Ureter (tissue), 1 donor: ENCODE measurements at places on chromosomes 12 and 14. TPM values are rescaled to one million over a fixed set of nuclear protein-coding genes. Genes with fewer than 3 reads are reported as not detected.

DNA sequence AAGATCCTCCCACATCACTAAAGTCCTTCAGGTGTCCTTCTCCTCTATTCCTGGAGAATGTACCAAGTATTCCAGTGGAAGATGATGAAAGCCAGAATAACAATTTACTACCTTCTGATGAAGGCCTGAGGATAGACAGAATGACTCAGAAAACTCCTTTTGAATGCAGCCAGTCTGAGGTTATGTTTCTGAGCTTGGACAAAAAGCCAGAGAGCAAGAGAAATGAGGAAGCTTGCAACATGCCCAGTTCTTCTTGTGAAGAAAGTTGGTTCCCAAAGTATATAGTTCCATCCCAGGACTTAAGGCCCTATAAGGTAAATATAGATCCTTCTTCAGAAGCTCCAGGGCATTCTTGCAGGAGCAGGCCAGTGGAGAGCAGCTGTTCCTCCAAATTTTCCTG, 54.6 kb upstream of the HELB start:
- no peak for DNase-seq

- no peak for DNase-seq
Observed at GRCh38 chr14:88870777-88871176, 46.3 kb downstream of the TTC8 start.

DNA sequence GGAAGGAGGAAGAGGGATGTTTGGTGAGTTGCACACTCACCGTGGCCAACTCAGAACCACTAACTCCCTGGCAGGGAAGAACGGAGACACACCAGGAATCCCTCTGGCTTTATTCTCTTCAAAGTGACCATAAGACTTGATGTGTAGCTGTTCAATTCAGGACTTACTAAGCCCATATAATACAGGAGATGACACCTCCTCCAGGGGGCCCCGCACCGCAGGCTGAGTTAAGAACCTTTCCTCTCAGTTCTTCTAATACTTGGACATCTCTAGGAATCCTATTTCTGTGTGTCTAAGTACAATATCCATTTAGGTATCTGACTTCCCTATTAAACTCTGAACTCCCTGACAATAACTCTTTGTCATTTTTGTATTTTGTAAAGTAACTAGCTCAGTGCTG, 49.5 kb downstream of the DCAF4 start:
- no peak for DNase-seq

DNA sequence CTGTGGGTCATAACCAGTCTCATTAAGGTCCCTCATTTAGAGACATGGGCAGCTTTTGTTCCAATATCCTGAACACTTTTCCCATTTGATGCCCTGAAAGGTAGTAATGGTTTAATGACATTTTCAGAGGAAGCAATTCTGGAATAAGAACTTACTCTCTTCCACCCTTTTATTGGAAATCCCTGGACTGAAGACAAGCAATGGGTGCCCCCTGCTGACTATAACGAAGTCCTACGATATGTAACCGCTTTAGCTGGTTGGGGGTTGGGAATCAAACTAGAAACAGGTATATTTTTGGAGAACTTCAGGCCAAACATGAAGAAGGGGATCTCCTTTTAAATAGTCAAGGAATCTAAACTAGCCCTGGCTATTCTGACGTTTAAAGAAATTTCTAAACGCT, 20.5 kb downstream of the SARNP start:
- no peak for DNase-seq

DNA sequence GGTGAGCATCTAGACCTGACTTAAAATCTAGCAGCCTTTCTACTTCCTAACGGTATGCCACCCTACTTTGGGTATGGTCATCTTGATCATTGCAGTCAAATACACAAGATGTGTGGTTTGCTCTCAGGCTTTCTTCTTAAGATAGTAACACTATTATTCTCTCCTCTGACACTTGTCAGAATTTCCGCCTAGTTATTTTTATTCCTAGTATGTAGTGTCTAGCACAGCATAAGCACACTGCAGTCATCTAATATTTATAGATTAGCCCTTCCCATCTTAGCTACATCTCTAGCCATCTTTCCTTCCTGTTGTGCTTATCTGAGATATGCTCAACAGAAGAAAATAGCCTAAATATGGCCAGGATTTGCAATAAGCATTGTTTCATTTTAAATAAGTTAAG, 180.1 kb downstream of the C12orf50 start:
- no peak for DNase-seq

- no peak for DNase-seq
Observed at GRCh38 chr12:71476513-71476912, 36.9 kb downstream of the LGR5 start.

DNA sequence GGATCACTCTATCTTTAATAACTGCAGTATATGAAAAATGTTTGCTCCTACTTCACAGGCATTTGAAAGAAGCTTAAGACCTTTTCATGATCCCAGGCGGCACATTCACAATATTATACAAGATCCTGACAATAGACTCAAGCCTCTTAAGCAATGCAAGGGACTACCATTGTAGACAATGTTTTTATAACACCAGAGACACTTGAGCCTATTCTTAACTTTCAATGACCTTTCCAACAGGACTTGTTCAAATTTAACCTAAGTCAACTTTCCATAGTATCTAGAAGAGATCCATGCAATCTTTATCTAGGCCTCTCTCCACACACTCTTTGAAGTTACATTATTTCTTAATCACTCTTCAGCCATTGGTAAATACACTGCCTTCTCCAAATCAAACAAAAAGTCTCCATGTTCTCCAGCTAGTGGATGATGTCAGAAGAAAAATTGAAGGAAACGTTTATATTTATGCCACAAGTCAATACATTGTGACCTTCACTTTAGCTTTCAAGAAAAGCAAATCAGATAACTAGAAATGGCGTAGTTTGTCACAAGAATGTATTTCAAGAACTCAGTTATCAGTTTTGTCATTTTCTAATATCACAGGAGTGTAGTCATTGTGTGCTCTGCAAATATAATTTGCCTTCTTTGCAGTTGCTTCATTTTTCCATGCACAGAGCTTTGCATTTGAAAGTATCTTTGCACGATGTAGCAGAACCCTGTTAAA, 41.2 kb downstream of the PHLDA1 start:
- DNase-seq: no peak

DNA sequence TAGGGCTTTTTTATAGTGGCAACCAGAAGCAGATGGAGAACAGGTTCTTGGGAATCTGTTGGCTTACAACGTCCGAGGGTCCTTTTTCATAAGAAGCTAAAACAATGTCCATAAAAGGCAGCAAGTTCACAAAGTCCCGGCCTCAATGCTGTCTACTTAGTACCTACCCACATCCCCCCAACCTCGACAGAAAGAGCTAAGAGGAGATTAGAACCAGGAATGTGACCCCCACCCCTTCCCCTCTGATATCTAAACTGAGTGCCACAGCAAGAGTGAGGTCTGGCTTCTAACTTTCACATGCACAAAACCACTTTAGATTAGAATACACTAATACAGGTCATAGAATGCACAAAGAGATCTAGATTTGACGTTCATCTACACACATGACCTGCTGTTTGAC, 4.5 kb downstream of the DPF3 start:
- DNase-seq: no peak

DNA sequence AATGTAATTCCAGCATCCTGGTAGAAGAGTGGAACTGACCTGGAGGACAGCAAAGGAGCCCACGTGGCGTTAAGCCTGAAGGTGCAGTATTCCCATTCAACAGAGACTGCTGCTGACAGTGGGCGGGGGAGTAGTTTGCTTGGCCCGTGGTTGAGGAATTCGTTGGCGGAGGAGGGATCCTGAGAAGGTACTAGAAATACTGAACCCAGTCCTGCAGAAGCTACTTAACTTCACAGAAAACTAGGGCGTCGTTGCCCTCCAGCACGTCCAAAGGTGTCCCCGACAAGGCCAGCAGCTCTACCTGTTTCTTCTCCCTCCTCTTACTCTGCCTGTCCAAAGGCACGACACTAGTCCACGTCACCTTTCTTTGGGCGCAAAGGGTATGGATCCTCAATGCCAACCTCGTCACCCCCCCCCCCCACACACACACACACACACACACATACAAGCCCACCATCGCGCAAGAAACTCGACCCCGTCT, 303 bp downstream of the PUS7L start:
- DNase-seq: peak; percentile 46

- no peak for DNase-seq
Observed at GRCh38 chr12:57048423-57049118, 1.4 kb downstream of the MYO1A start.

DNA sequence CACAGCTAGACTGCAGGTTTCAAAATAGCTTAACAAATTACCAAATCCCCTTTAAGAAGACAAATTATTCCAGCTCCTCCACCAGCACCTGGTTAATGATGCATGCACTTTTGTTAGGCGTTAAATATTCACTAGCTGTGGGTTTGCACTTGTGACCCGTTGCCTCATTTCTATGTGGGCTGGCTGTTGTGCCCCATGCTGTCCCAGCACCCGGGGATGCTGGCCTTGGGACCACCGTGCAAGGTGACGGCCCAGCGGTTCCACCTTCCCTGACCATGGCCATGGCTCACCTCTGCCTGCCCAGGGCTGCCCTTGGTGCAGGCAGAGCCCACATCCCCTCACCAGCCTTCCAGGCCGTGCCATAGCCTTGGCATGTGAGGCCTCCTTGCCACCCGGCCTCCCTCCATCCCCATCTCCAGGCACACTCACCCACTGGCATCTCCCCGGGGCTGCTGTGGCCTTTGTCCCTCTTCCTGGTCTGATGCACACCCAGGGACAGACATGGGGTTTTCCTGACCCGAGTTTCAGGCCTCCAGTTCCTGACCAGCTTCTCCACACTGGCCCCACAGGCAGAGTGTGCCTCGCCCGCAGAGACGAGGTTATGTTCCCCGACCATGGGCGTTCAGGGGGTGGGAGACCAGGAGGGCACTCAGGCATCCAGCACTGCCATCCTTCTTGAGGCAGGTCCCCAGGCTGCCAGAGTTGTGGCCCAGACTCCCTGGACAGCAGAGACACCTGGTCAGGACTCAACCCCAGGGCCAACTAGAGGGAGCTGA, 20.3 kb upstream of the C14orf180 start:
- DNase-seq: no peak

DNA sequence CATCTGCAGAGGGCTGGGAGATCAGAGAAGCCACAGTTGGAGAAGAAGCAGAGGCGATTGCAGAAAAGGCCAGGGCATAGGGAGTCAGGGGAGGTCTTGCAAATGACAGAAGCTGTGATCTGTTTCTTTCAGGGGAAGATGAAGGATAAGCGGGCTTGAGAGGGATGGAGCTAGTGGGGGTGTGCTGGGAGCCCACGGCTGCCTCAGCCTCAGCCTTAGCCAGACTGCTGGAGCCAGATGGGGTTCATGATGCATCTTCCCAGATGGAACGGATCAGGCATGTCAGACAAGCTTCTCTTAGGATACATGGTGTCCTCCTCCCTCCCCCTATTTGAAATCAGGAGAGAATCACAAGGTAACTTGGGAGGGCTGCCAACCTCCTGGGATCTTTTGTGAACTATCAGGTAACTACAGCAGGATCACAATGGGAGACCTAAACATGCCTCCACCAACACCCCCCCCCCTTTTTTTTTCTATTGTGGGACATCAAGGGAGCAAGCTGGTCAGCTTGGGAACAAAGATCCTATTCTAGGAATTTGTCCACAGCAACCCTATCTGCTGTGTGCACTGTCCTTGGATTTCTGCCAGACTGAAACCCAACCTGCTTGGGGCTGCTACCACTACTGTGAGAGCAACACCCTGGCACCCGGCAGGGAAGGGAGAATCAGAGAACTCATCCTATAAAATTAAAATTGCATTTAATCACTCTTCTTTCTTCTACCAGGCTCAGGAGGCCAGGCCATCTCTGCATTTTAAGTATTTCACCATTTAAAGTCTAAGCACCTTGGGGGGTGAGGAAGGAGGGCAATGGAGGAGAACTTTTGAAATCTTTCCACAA, 10.7 kb upstream of the ATP2A2 start:
- DNase-seq: peak; percentile 67

GRCh38 chr12:12244341-12244740, 22.5 kb downstream of the LRP6 start:
- DNase-seq: no peak

GRCh38 chr14:21136024-21136423, 19.8 kb downstream of the OR5AU1 start:
- DNase-seq: no peak

DNA sequence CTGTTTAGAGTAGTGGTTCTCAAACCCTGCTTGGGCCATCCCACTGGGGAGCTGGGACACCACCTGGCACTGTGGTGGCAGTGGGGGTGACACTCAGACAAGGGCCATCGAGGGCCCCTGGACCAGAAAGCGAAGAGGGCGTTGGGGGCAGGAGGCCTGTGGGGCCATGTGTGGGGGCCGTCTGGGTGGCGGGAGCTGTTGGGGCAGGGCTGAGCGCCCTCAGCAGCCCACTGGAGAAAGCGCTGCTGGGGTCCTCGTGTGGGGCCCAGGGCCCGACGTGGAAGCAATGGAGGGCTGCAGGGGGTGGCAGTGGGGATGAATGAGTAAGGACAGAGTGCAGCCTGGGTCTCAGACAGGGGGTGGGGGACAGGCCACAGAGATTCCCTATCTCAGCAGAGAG, 5.9 kb upstream of the ADSS1 start:
- DNase-seq: no peak

GRCh38 chr12:61991661-61992060, 268.5 kb upstream of the USP15 start:
- no peak for DNase-seq

GRCh38 chr14:92280554-92281262, 42.3 kb upstream of the SLC24A4 start:
- DNase-seq: no peak

DNA sequence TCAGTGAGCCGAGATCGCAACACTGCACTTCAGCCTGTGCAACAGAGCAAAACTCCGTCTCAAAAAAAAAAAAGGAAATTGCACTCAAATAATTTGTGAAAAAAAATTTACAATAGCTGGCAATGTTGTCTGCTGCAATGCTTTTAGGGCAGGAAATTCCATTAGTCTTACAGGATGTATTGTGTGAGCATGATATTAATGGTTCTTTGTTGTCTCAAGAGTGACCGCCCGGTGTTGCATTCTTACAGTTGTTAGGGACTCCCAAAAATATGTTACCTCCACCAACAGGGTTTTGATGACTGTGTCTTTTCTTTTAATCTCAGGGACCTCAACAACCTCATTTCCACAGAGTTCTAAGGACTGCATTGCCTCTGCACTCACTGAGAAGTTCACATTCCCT, 44.8 kb downstream of the PZP start:
- no peak for DNase-seq

Gene ADSS1
- 11.0 TPM for total RNA-seq

Gene KRT72
- total RNA-seq: not detected

Gene PLCZ1
- not detected for total RNA-seq

Gene TEX52
- not detected for total RNA-seq

Gene PRIM1
- total RNA-seq: 4.6 TPM

Gene EPS8
- 155 TPM for total RNA-seq

Gene CNTN1
- total RNA-seq: 11.7 TPM

Gene APOF
- not detected for total RNA-seq

Gene RBP5
- 7.5 TPM for total RNA-seq
